ENCODE measurements at places on chromosomes 11 and 22. TPM values are rescaled to one million over a fixed set of nuclear protein-coding genes. Genes with fewer than 3 reads are reported as not detected.

The BIRC3 gene
- total RNA-seq: 23.0 TPM

The TMPRSS13 gene
- 9.9 TPM for total RNA-seq

The NDUFS8 gene
- 118 TPM for total RNA-seq

The SIK2 gene
- 32.6 TPM for total RNA-seq

The EED gene
- total RNA-seq: 21.3 TPM

The NOX4 gene
- total RNA-seq: 2.7 TPM

The CPT1B gene
- 12.7 TPM for total RNA-seq

The TYMP gene
- 122 TPM for total RNA-seq

The TNNT3 gene
- total RNA-seq: 0.43 TPM

The PGA5 gene
- total RNA-seq: not detected

The HEPN1 gene
- not detected for total RNA-seq

The APOA4 gene
- total RNA-seq: not detected

The CARD18 gene
- total RNA-seq: not detected

The HPX gene
- total RNA-seq: 1.4 TPM

The TRPM5 gene
- total RNA-seq: not detected

The STK33 gene
- 9.4 TPM for total RNA-seq

The PRAME gene
- not detected for total RNA-seq

The VPS26B gene
- total RNA-seq: 37.2 TPM

The BATF2 gene
- 7.5 TPM for total RNA-seq

The CD3G gene
- 6.5 TPM for total RNA-seq

The MAPK1 gene
- 134 TPM for total RNA-seq

The BBOX1 gene
- not detected for total RNA-seq

The PPFIA1 gene
- 73.3 TPM for total RNA-seq

The RASD2 gene
- 4.1 TPM for total RNA-seq

The C11orf54 gene
- 48.3 TPM for total RNA-seq

The APOBEC3H gene
- total RNA-seq: 0.84 TPM

The ESAM gene
- 164 TPM for total RNA-seq

The SLC7A4 gene
- 1.5 TPM for total RNA-seq

The ZBTB16 gene
- 221 TPM for total RNA-seq

The OR6Q1 gene
- total RNA-seq: not detected

The OSBPL5 gene
- total RNA-seq: 52.6 TPM

The CCDC87 gene
- 0.26 TPM for total RNA-seq

Measured in upper lobe of right lung (tissue), 1 donor.